Daoy (cell line): ENCODE measurements at places on chromosomes 6 and 20. TPM values are rescaled to one million over a fixed set of nuclear protein-coding genes. Genes with fewer than 3 reads are reported as not detected.

NFS1 gene
- 25.8 and 29.5 TPM in 2 replicates for total RNA-seq

GGTLC1 gene
- not detected in 2 replicates for total RNA-seq

ADGRB3 gene
- total RNA-seq, result under 0.01 TPM in 1 of 2 replicates, not detected in the other

CFB gene
- 0.18 and 0.86 TPM in 2 replicates for total RNA-seq

RBPJL gene
- total RNA-seq, result not detected in 2 replicates

PFDN6 gene
- 126 and 182 TPM in 2 replicates for total RNA-seq

OOEP gene
- not detected in 2 replicates for total RNA-seq

RIPOR3 gene
- total RNA-seq, result 0.27 and 0.40 TPM in 2 replicates

ZCCHC3 gene
- total RNA-seq, result 14.3 and 15.8 TPM in 2 replicates

RNF39 gene
- total RNA-seq, result 0.57 TPM in 1 of 2 replicates, not detected in the other

TINAG gene
- total RNA-seq, result not detected in 2 replicates

PRSS35 gene
- total RNA-seq, result not detected in 2 replicates

SALL4 gene
- 0.83 and 0.86 TPM in 2 replicates for total RNA-seq

SMIM26 gene
- total RNA-seq, result 83.7 and 85.6 TPM in 2 replicates

LSM14B gene
- total RNA-seq, result 34.3 and 38.2 TPM in 2 replicates

BNIP5 gene
- total RNA-seq, result not detected in 2 replicates

GMPR gene
- total RNA-seq, result 6.0 and 6.5 TPM in 2 replicates

FAM83C gene
- total RNA-seq, result not detected in 2 replicates

PTGIS gene
- 0.54 and 0.57 TPM in 2 replicates for total RNA-seq

PNLDC1 gene
- 0.06 TPM in 1 of 2 replicates, not detected in the other for total RNA-seq

SYTL3 gene
- 1.5 and 6.5 TPM in 2 replicates for total RNA-seq

TCF21 gene
- total RNA-seq, result not detected in 2 replicates

IMPG1 gene
- not detected in 2 replicates for total RNA-seq
